ENCODE measurements at places on chromosomes 16 and 17.

DNA sequence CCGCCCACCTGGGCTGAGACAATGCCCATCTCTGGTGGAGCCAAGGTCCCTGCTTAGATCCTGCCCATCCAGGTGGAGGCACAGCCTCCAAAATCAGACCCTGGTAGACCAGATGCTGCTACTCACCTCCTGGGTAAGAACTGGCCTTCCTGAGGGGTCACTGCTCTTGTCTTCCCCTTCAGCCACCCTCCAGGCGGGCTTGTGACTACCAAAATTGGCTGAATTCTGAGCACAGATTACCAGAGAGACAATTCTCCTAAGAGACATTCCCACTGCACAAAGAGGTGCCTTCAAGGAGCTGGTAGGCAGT, 10.9 kb downstream of the MMP2 start:
- DNase-seq: no peak

DNA sequence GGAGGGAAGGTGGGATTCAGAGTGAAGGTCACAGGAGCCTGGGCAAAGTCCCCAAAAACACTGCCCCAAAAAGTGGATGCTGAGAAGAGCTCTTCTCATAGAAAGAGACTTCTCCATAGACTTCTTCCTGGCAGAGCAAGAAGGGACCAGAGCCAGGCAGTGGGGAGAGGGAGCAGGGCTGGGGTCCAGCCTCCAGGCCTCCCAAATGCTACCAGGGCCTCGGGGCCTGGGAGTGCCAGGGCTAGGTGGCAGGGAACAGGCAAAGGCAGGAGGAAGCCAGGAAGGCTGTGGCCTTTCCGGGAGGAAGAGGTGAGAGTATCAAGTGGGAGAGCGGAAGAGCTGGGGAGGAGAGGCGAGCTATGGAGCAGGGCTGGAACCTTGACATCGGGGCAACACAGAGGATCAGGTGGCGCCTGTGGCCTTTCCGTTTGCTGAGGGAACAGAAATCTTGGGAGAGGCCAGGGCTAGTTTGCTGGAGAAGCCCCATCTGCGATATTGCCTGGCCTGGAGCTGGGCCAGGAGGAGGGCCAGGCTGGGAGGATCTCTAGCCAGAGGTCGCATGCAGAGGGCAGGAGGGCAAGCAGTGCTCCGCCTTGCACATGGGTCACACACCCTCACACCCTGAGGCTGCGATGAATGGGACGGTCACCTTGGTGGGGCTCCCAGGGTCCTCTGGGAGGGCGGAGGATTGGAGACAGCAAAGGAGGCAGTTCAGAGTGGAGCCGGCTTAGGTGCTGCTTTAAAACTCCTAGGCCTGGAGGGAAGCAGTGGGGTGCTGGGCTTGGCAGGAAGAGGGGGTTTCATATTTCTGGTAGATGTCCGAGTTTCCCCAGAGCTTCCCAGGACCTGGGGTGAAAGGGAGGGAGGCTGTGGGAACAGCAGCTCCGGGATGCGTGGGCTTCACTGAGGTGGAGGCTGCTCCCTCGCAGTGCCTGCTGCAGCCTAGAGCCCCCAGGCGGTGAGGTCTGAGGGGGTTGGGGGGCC, 3.4 kb downstream of the SLC16A5 start:
- no peak for DNase-seq

DNA sequence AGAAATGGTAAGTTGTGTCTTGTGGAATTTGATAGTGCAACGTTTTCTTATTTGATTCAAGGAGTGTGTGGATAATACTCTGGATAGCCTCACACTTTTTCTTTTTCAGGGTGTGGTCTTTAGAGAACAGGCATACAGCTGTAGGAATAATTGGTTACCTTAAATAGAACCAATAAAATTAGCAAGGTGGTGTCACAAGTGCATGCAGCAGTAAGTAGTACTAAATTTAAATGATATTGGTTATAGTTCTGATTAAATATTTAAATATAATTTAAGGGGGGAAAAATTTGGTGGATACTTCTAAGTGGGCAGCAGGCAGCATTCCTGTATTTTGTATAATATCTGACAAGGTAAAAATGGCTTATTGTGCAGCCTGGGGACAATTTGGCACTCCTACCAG, 3.7 kb downstream of the HAPSTR1 start:
- no peak for DNase-seq

GRCh38 chr16:85395207-85395912, 217.8 kb upstream of the GSE1 start:
- no peak for DNase-seq

- no peak for DNase-seq
Observed at GRCh38 chr17:19578545-19578944, 44.9 kb downstream of the SLC47A1 start.

DNA sequence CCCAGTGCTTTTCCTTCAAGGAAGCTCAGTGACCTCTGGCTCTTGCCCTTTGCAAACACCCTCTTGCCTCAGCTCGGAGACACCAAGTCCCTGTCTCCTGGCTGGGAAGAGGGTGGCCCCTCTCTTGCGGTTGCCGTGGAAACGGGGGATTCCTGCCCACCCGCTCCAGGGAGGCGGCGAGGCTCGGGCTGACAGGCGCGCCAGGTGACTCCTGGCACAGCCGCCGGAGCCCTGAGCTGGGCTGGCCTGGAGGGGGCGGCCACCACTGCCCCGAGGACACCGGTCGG, 71.4 kb downstream of the ABR start:
- DNase-seq: no peak

- DNase-seq: no peak
Observed at GRCh38 chr16:80198311-80199299, 342.2 kb upstream of the DYNLRB2 start.

DNA sequence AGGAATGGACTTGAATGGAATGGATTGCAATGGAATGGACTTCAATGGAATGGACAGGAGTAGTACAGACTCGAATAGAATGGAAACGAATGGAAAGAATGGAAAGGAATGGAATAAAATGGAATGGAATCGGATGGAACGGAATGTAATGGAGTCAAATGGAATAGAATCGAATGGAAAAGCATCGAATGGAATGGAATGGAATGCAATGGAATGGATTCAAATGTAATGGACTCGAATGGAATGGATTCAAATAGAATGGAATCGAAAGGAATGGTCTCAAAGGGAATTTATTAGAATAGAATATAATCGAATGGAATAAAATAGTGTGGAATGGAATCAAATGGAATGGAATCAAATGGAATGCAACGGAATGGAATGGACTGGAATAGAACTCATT, 484.9 kb upstream of the WSB1 start:
- DNase-seq: no peak

DNA sequence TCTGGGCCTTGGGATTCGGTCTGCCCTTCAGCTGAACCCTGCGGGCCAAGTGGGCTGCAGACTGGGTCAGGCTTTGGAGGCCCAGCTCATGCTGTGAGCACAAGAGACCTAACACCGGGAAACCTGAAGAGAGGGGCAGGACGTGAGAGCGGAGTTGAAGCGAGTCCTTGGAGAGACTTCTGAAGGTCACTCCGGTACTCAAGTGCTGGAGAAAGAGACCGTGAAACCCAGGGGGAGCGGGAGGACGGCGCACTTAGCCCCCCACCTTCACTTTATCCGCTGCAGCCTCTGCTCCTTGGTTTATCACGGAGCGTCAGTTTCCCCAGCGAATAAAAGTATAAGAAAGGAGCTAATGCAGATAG, 361 bp downstream of the UQCRC2 start:
- DNase-seq: no peak

- no peak for DNase-seq
Observed at GRCh38 chr17:71699907-71700306, 420.9 kb upstream of the SOX9 start.

DNA sequence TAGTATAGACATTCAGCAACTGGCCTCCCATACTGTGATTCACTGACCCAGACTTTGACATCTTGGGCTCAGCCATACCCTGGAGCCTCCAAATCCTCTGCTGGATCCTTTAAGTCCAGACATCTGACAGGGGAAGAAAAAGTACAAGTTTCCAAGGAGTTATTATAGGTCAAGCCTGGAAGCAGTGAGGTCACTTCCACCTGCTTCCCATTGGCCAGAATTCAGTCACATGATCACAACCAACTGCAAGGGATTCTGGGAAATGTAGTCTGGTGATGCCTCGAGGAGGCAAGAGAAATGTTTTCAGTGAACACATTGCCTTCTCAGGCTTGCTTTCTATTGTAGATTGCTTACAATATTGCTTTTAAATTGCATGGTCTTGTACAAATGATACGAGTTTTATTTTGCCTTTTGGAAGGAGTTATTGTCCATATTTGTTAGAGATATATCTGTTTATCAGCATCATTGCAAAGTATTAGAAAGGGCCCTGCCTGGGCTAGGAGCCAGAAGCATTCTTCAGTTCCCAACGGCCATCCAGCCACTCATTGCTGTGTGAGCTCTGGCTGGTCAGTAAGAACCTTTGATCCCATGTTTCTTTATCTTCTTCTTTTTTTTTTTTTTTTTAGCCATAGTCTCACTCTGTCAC, 696.9 kb downstream of the WWOX start:
- peak; percentile 79 for DNase-seq

DNA sequence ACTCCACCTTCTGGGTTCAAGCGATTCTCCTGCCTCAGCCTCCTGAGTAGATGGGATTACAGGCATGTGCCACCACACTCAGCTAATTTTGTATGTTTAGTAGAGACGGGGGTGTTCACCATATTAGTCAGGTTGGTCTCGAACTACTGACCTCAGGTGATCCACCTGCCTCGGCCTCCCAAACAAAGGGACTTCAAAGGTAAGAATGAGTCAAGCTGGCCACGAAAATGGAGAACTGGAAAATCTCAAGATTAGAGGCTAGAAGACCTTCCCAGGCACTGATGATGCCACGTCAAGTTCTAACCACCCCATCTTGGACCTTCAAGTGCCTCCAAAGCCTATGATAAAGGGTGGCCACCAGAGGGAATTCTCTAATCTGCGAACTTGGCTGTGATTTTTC, 1.3 kb upstream of the CCL15 start:
- no peak for DNase-seq

- no peak for DNase-seq
Observed at GRCh38 chr16:50711862-50712559, 18.6 kb downstream of the NOD2 start.

DNA sequence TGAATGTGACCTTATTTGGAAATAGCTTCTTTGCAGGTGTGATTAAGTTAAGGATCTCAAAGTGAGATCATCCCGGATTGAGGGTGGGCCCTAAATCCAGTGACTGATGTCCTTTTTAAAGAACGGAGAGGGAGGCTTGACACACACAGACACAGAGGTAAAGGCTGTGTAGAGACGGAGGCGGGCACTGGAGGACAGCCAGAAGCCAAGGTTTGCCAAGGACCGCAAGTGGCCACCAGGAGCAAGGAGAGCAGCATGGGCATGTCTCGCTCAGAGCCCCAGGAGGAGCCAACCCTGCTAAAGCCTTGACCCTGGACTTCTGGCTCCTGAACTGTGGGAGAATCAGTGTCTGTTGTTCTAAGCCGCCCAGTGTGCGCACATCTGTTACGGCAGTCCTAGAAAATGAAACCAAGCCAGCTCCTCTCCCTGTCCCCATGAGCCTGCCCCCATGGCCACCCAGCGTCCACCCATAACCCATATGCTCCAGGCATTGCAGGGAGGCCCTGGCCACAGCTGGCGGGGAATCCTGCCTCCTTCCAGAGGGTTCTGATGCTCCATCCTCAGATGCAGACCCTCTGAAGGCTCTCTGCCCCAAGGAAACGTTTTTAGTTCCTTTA, 15.2 kb downstream of the CNGB1 start:
- no peak for DNase-seq

- no peak for DNase-seq
Observed at GRCh38 chr16:47848421-47849109, 307.2 kb downstream of the ABCC12 start.

DNA sequence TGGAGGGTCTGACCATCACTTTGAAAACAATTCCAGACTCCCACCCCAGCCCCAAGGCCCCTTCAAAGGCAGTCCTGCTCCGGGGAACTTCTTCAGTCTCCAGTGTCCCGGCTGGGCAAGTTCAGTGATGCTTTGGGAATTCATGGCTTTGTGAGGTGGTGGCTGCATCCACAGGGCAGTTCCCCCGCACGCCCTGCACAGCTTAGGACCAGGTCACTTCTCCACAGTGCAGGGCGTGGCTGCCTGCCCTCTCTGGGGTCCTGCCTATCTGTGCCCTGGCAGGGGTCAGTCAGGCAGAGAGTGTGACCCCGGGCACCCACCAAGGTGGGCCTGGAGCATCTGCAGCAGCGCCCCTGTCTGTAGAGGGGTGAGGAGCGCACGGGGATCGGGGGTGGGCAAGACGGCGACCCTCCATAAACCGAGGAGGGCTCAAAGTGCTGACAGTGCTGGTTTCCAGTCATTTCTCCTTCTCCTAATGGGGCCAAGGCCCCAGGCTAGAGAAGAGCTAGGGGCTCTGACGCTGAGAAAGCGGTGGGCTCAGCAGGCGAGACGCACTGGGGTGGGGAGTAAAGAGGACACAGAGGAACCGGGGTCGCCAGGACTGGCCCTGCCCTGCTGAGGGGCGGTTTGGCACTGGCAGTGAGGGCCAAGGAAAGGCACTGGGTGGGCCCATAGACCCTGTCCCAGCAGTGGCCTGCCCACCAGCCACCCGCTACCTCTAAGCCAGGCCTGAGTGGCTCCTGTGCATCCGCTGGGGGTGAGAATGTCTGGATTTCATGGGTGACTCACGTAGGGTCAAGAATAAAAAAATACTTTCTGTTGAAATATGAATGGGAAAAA, 4.2 kb upstream of the ARHGAP27 start:
- no peak for DNase-seq

DNA sequence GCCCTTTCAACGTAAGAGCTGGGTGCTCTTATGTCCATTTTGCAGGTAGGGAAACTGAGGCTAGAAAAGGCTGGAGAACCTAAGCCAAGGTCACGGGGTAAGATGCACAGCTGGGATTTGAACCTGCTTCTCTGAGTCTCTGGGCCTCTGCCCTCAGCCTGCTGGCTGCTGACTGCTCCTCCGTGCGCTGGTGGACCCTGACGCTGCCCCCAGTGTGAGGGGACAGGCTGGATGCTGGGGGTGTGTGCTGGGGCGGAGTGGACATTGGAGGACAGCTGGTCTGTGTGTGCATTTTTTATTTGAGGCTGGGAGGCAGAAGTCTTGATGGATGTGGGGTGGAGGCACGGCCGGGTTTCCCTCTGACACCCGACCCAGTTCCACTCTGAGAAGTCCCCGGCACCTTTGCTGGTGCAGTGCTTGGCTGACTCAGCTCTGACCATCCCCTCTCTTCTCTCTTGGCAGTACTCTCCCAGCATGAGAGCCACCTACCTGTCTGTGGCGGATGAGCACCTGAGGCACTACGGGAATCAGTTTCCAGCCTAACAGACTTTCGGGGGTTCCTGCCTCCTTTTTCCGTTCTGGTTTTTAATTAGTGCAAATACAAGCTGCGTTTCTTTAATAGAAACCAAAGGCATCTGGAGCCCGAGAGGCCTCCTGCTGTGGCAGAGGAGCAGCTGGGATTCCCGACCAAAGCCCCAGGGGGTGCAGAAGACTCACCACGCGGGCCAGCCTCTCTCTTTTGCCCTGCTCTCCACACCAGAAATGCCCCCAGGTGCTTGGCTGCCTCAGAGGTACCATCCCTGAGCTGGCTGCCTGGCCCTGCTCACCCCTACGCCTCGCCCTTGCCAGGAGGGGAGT, 14.1 kb upstream of the DNAI2 start:
- no peak for DNase-seq

GRCh38 chr17:73089322-73090317, 2.9 kb downstream of the SLC39A11 start:
- DNase-seq: no peak

- peak; percentile 52 for DNase-seq
Observed at GRCh38 chr16:84599521-84600202, 18.2 kb downstream of the COTL1 start.

GRCh38 chr17:71327376-71328059, 793.3 kb upstream of the SOX9 start:
- DNase-seq: no peak

Data from iPS DF 6.9 (cell line).